ENCODE measurements at places on chromosomes 4 and X.

GRCh38 chr4:181150191-181150590 lies 1093.0 kb upstream of the TENM3 start:
- no peak for DNase-seq

GRCh38 chr4:100889898-100890297 lies 372.1 kb upstream of the EMCN start:
- no peak for DNase-seq

DNA sequence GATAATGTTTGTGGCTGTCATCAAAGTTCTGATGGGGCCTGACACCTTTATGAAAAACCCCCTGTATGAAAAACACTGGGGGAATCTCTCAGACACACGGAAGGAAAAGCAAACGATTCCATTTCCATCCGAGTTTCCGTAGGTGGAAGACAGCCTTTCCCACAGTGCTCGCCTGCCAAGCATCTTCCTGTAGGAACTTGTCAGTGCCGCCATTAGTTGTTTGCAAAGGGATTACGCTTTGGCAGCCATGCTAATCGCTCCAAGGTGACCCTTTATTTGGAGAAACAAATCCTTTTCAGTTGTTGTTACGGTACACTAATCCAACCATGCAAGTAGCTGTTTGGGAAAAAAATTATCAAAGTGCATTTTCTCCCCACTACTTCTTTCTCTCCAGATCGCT lies 44.4 kb upstream of the STOX2 start:
- no peak for DNase-seq

DNA sequence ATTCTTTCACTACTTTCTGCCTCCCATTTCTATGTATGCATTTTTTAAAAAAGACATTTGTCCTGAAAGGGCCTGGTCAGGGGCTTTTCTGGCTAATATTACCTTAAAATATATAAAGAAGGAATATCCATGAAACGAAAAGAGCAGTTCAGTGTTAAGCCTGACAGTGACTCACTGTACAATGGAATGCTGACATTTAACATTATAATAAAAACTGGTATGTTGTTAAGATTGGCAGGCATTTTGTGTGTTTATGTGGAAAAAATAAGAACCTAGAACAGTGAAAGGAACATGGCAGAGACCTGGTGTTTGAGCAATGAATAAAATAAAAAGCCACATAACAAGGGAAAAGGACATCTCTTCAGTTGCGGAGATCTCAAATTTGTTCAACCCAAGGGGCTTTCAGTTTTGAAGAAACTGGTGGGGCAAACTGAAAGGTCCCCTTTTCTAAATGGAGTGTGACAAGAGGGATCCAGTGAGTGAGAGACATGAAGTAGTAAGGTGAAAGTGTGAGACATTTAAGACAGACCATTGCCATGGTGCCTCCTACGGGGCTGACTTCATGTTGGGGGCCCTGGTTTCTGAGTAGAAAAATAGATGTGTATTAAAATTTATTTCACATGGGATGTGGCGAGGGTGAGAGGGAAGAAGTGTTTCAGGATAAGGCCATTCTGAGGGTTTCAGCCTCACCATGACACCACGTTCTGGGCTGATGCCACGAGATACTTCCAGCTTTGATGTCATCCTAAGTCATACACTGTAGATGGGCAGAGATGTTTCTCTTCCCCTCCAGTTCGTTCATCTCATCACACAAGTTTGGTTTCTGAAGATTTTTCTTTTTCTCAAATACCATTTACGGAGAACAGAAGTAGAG lies 324.9 kb downstream of the PPP3CA start:
- no peak for DNase-seq

- no peak for DNase-seq
Observed at GRCh38 chr4:38574559-38575333, 89.3 kb upstream of the KLF3 start.

GRCh38 chr4:110793381-110793801 lies 170.5 kb upstream of the PITX2 start:
- DNase-seq: no peak

- DNase-seq: no peak
Observed at GRCh38 chr4:158521484-158522088, at the start of gene RXFP1. RXFP1 (plus strand) TSS chr4:158521882; CDS start chr4:158521977, 95 bp downstream.

- no peak for DNase-seq
Observed at GRCh38 chrX:46935295-46935694, 23.1 kb downstream of the JADE3 start.

DNA sequence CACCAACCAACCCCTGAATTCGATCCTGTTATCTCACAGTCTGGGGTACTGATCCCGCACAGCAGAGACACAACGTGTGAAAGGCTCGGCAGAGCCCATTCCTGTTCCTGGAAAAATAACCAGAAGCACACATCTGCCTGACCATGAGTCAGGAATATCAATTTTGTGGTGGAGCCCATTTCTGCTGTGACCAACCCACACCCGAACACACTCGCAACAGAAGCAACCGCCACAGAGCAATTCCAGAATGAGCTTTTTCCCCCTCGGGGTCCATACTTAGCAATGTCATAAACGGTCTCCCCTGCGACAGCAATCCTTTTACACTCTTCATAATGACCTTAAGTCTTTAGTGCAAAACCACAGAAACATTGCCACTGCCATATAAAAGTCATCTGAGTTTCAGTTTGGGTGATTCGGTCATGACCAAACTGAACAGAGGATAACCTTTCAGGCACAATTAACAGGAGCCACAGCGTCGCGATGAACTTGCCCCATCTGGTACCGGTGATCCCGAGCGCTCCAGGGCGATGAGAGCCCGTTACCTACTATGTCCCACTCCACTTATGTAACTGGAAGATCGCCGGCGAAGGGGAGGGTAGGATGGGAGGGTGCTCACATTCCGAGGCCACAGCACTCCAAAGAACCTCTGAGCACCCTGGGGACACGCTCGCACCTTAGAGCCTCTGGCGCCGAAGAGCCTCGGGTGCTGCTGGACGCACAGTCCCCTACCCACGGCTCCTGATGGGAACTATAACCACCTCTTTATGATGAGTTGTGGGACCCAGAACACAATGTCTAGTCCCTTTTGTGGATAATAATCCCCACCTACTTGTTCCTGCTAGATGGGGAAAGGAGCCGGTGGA lies 1.1 kb downstream of the MECP2 start:
- no peak for DNase-seq

- peak; percentile 2 for DNase-seq
Observed at GRCh38 chrX:85326234-85327059, 53.0 kb downstream of the POF1B start.

DNA sequence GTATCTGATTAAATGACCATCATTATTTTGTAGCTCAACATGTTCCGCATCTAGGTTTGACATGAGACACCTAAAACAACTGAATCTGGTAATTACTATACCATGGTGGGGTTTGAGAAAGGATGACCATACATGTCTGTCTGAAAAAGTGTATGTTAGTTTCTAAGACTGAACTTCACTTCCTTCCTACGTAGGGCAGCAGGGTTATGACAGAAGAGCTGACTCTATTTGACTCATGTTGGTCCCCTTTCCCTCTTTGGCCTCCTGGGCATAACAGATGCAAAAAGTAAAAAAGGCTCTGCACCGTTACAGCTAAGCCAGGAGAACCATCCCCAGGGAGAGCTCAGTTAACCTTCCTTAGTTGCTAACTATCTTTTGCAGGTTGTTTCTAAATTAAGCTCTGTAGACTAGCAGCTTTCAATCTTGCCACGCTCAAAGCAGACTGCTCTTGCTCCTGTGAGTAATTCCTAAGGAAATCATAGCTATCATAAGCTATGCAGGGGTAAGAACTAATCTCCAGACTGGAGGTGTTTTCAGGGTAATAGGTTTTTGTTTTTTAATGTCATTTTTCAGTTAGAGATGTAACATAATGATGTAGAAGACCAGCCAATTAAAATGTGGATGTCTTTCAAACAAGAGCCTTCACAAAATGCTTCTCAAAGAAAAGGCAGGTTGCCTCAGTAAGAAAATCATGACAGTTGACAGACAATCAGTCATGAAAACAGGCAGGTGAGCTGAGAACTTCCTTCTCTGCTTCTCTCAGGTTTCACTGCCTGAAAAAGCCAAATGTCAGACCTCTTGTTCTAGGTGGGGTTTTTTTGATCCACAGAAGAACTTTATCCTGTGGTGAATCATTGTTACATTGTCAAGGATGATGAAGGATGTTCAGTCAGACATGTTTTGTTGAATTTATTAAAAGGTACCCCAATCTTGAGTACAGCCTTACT lies 66.9 kb upstream of the DAPP1 start:
- no peak for DNase-seq

GRCh38 chr4:80646061-80646460 lies 310.5 kb downstream of the CFAP299 start:
- no peak for DNase-seq

DNA sequence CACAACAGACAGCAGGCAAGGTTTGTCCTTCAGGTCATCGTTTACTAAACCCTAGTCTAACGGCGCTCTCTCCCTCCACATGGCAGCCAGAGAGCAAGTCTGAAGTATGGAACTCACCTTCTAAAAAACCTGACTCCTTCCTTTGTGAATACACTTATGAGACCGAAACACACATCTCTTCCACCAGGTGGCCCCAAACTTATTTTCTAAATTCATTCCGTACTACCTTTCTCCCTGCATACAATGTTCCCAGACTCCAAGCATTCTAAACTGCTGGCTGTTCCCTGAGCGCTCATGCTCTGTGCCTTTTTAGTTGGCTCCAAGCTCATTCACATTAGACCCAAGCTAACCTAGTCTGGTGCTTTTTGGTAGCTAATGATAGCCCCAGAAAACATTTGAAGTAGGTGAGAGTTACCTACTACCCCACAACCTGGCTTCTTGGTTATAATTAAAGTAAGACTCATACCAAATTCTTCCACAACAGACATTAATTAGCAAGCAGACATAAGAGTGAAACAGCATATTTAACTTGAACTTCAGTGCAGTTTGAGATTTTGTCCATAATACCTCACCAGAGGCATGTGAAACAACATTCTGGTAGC lies 67.6 kb upstream of the DCLK2 start:
- DNase-seq: no peak

DNA sequence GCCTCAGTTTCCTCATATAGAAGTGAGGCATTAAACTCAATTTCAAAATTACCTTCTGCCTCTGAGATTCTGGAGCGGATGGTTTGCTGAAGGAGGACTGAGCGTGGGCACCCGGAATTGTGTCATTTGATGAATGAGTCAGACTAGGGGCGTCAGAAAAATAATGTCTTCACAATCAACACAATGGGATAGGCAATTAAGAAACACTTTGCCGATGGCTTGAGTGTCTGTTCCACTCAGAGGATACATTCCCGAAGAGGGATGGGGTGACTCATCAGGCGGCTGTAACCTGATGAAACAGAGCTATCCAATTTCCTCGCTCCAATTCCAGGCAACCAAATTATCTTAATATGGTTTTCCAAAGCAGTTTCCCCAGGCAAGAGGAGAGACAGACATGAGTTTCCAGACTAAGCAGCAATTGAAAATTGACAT lies 1.2 kb upstream of the CHRNA9 start:
- no peak for DNase-seq

DNA sequence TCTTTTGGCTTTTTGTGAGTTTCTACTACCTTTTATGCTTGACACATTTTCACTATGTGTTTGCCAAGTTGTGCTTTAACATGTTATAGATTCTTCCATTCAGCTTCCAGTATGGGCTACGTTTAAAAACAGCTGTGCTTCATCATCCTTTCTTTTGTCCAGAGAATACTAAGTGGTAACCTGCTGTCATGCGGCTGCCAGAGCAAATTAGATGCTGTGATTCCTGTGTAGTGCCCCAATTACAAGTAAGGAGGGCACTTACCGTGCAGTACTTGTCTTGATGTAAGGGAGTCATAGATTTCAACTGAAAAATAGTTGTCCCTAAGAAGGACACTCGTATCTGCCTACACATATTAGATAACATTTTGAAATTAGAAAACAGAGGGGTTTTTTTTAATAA lies 531.8 kb upstream of the GALNTL6 start:
- no peak for DNase-seq

DNA sequence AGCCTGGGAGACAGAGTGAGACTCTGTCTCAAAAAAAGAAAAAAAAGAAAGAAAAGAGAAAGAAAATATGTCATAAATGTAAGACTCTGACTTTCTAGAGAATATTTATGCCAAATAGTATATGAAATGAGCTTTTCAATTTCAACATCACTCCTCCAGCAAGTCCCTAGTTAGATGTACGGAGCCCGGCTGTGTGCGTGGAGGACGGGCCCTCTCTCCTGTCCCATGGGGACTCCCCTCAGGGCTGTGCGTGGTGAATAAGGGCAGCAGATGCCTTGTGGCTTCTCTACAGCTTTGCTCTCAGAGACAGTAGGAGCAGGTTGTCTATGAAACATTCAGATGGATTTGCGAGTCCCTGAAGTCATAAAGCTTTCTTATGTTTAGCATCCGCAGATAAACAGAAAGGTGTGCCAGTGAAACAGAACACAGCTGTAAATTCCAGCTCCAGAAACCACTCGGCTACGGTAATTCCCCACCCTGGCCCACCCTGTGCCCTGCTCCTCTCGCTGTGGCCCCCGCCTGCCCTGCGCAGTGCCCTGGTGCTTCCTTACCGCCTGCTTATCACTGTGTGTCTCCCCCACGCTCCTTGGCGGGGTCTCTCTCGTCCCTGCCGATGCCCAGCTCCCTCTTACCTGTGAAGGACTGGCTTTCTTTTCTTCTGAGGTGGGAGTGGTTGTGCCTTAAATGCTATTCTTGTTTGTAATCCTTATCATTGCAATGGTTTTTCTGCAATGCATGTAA lies 13.9 kb upstream of the HGFAC start:
- no peak for DNase-seq

- DNase-seq: no peak
Observed at GRCh38 chrX:44884944-44885343, 12.0 kb downstream of the KDM6A start.

DNA sequence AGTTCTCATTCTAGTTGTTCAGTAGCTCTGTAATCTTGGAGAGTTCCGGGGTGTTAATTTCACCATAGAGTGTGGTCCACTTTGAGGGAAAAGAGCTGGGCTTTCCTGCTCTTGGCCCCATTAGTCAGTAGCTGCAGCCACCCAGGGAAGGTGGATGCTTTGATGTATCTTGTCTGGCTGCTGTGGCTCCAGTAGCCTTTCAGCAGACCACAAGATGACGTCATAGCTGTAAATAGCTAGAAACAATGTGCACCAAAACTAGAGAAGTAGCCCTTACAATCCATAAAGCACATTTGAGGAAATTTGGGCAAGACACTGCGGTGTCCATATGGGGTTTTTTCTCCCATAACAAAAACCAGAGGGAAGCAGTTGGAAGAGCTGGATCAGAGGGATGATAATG lies 32.9 kb upstream of the PRPS2 start:
- no peak for DNase-seq

DNA sequence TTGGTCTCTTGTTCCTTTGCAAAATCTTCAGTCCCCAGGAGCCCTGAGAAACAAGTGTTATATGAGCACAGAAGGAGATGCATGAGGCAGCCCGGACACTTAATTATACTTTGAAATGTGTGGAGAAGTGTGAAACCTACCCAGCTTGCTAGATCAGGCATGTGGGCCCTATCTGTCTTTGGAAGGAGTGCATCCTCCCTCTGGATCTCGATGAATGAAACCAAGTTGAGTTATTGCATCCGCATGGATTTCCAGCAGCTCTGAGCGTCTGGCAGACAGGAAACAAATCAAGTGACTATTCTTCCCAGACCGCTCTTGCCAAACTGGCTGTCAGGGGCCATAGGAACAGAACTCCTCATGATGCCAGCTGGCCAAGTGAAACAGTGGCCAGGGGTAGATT lies 19.6 kb upstream of the SOWAHD start:
- DNase-seq: no peak

- DNase-seq: no peak
Observed at GRCh38 chrX:85611926-85612325, 232.5 kb upstream of the POF1B start.

Data from activated gamma-delta T cell treated with Interleukin-2 at 50 U/mL for 16 hours (primary cell).